ENCODE measurements at places on chromosomes 11 and 22. TPM values are rescaled to one million over a fixed set of nuclear protein-coding genes. Genes with fewer than 3 reads are reported as not detected.

GRCh38 chr11:27623945-27624523, 76.2 kb downstream of the BDNF start:
- DNase-seq: no peak

The TPH1 gene
- total RNA-seq: 0.17 TPM

DNA sequence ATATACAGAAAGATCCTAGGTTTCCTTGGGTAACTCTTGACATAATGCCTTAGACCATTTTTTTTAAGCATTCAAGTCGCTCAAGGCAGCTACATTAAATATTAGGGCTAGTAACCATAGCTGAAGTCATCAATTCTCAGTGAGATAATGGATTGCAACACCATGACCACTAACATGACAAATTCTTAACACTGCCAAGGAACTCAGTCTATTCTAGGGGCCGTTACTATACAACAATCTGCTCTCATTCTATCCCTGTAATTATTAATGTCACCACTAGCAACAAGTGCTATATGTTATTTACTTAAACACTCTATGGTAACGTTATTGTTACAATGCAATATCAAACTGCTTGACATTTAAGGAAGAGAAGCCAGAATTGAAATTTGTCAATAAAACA, 3.2 kb upstream of the STK33 start:
- peak; percentile 73 for DNase-seq

- no peak for DNase-seq
Observed at GRCh38 chr11:126595560-126595959, 240.1 kb downstream of the ST3GAL4 start.
